Neural crest cell (in vitro differentiated cells): ENCODE measurements at places on chromosomes 7 and 10.

GRCh38 chr7:6208573-6209328 is 63.7 kb downstream of the CYTH3 start:
- no peaks in the 10 kb centered on the region for H3K36me3 ChIP-seq
- no peak for DNase-seq

GRCh38 chr7:117217106-117218035 is 105.5 kb downstream of the WNT2 start:
- DNase-seq: no peak
- H3K36me3 ChIP-seq: peaks cover 12% of the 10 kb centered on the region
- H3K4me3 ChIP-seq: no peak overlapping the region

- no peaks in the 10 kb centered on the region for H3K36me3 ChIP-seq
- H3K27me3 ChIP-seq: no peaks in the 10 kb centered on the region
- no peak overlapping the region for H3K4me3 ChIP-seq
- no peak for DNase-seq
- H3K27ac ChIP-seq: no peak overlapping the region
These were observed 169.5 kb upstream of the CHRM2 start for GRCh38 chr7:136698977-136699376.

DNA sequence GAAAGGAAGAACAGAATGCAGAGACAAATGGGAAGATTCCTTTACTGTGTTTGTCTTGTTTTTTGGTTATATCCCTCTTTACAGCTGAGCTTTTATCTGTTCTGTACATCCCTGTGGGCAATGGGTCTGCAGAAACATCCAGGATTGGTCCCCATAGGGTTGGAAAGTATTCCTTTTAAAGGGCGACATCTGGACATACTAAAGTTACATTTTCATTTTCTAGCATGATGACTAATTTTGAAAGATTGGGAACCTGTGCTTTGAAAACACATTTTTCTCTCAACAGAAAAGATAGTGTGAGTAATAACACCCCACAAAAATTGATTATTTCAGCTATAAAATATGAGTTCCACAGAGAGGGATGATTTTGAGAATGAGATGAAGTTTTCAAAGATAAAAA is 435.8 kb downstream of the GPAM start:
- no peaks in the 10 kb centered on the region for H3K4me1 ChIP-seq
- peaks cover 5% of the 10 kb centered on the region for H3K27me3 ChIP-seq
- no peak overlapping the region for H3K4me3 ChIP-seq
- H3K27ac ChIP-seq: no peak overlapping the region
- DNase-seq: no peak

DNA sequence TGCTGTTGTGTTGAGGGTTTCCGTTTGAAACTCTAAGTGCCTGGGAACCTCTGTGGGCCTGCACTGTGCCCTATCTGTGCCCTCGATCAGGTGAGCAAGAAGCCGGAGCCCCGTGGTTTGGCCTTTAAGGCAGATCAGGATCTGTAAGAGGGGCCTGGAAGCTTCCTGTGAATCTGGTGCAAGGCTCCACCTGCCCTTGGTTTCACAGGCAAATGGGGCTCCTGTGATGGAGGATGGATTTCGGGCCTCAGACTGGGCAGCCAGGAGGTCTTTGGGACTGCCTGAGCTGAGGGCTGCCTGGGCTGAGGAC is 21.6 kb downstream of the SCART1 start:
- H3K27ac ChIP-seq: no peak overlapping the region
- DNase-seq: no peak
- H3K4me1 ChIP-seq: no peaks in the 10 kb centered on the region
- H3K27me3 ChIP-seq: no peaks in the 10 kb centered on the region

DNA sequence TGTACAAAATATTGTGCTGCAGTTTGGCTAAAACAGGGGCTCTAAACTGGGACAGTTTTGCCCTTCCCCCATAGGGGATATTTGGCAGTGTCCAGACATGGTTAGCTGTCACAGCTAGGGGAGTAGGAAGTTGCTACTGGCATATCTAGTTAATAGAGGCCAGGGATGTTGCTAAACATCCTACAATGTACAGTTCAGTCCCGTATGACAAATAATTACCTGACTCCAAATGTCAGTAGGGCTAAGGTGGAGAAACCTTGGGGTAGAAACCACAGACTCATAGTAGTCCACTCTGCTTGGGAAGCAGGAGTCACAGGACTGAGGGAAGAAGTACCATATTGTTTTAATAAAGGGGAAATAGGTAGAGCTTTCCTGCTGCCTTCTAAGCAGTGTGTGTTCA is 39.8 kb downstream of the WBP1L start:
- DNase-seq: no peak
- no peak overlapping the region for H3K4me3 ChIP-seq
- no peaks in the 10 kb centered on the region for H3K36me3 ChIP-seq
- no peak overlapping the region for H3K27ac ChIP-seq

GRCh38 chr10:126052171-126052570 is 155.8 kb downstream of the FANK1 start:
- DNase-seq: no peak
- no peaks in the 10 kb centered on the region for H3K4me1 ChIP-seq
- no peak overlapping the region for H3K27ac ChIP-seq
- H3K4me3 ChIP-seq: no peak overlapping the region
- peaks cover 16% of the 10 kb centered on the region for H3K36me3 ChIP-seq
- H3K27me3 ChIP-seq: no peaks in the 10 kb centered on the region

- no peaks in the 10 kb centered on the region for H3K27me3 ChIP-seq
- H3K36me3 ChIP-seq: peaks cover 14% of the 10 kb centered on the region
- H3K4me3 ChIP-seq: no peak overlapping the region
- no peak for DNase-seq
These were observed 8.4 kb downstream of the RALA start for GRCh38 chr7:39631736-39632308.

DNA sequence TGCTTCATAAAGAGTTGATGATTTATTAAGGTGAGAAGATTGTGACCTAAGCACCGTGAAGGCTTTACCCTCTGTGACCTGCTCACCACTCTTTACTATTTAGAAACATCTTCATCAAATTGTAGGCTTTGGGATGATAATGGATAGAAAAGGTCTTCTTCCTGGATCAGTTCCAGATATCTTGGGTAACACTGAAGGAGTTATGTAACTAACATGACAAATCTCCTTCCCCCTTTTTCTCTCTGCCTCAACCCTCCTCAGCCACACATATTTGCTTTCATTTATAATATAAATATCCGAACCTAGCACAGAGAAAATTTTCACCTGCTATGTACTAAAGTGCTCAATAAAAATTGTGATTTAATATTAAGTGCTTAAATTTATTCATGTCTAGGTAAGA is 151.5 kb downstream of the FRMD4A start:
- peak overlapping the region; percentile 22 for H3K4me3 ChIP-seq
- no peak overlapping the region for H3K27ac ChIP-seq
- H3K4me1 ChIP-seq: peaks cover 7% of the 10 kb centered on the region

GRCh38 chr10:90028312-90028711 is 326.9 kb downstream of the KIF20B start:
- no peaks in the 10 kb centered on the region for H3K36me3 ChIP-seq
- no peak overlapping the region for H3K4me3 ChIP-seq
- H3K27me3 ChIP-seq: peaks cover 4% of the 10 kb centered on the region
- peaks cover 6% of the 10 kb centered on the region for H3K4me1 ChIP-seq

DNA sequence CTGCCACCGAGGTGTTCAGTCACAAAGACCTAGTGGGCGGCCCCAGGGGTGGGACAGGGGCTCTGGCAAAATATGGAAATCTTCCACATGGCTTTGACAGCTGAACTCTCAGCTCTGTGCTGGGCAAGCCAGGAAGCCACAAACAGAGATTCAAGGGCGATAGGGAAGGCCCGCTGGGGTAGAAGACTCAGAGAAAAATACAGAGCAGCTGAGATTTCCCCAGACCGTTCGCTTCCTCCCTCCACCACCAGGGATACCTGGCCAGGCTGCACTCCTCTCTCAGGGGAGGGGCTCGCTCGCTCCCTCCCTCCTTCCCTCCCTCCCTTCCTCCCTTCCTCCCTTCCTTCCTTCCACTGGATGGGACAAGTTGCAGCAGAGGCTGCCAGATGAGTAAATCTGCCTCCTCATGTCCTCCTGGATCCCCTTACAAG is 260.5 kb downstream of the PRPF18 start:
- no peak overlapping the region for H3K27ac ChIP-seq
- peaks cover 18% of the 10 kb centered on the region for H3K4me1 ChIP-seq
- no peak overlapping the region for H3K4me3 ChIP-seq
- peaks cover 7% of the 10 kb centered on the region for H3K36me3 ChIP-seq
- DNase-seq: no peak
- no peaks in the 10 kb centered on the region for H3K27me3 ChIP-seq

DNA sequence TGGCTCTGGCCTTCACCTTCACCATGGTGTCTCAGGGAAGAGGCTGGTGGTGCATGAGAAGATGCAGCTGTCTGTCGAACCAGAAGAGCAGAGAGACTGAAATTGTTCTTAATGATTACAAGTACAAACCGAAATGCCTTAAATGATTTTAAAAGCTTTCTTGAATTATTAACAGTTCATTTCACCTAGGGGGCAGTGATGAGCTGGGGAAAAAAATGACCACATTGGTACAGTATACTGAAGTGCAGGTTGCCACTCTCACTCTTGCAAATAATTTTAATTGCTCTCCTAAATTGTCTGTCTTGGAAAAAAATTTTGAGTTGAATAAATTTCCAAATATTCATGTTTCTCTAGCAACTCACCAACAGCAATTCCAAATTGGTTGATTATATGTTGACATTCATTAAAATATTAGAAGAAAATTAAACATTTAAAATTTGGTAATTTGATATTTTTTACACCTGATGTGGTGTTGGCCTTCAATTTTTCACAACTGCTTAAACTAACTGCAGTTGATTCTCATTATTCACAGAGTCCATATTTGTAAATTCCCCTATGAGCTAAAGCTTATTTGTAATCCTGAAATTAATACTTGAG is 692.6 kb downstream of the ZWINT start:
- no peak overlapping the region for H3K27ac ChIP-seq
- H3K27me3 ChIP-seq: no peaks in the 10 kb centered on the region
- H3K4me3 ChIP-seq: no peak overlapping the region

GRCh38 chr10:116892907-116893685 is 43.8 kb downstream of the ENO4 start:
- no peak overlapping the region for H3K4me3 ChIP-seq
- H3K27me3 ChIP-seq: peaks cover 31% of the 10 kb centered on the region
- no peak overlapping the region for H3K27ac ChIP-seq
- H3K4me1 ChIP-seq: peaks cover 14% of the 10 kb centered on the region

- no peaks in the 10 kb centered on the region for H3K4me1 ChIP-seq
- H3K4me3 ChIP-seq: no peak overlapping the region
- H3K36me3 ChIP-seq: no peaks in the 10 kb centered on the region
These were observed 243.5 kb upstream of the ZNF32 start for GRCh38 chr10:43892062-43892770.

DNA sequence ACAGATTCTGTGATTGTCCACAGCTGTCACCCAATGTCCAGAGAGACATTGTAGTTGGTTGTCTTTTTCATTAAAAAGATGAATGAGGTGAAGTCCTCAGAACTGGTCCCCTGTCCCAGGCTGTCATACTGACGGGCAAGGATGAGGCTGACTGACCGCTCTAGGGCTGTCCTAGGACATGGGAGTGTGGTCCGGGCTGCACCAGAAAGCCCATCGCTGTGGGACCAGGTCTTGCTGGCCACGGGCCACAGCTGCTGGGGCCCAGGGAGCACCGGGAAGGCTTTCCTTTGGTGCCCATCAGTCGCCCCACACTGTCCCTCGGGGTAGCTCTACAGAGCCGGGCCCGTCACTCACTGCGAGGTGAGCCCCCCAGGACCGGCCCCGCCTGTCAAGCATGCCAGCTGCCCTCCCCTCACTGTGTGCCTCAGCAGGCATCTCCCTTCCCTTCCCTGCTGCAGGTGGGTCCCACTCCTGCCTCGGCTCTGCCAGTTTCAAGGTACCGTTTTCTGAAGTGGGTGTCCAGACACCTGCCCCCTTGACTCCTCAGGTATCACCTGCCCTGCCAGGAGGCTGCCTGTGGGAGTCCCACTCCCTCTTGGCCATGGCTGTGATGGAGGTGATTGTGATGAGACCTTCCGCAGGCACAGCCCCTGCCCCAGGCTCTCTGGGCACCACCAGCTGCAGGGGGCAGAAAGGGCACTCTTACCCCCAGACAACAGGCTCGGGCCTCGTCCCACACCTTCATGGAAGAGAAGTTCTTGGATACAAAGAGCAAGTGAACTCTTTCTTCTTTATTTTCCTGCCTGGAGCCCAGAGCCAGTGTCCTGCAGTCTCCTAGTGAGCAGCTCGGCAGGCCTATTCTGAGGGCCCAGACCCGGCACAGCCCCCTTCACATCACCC is 21.7 kb downstream of the LRRC27 start:
- no peak for DNase-seq
- no peaks in the 10 kb centered on the region for H3K36me3 ChIP-seq
- no peak overlapping the region for H3K4me3 ChIP-seq
- peak overlapping the region; percentile 50 for H3K27ac ChIP-seq
- H3K4me1 ChIP-seq: no peaks in the 10 kb centered on the region

DNA sequence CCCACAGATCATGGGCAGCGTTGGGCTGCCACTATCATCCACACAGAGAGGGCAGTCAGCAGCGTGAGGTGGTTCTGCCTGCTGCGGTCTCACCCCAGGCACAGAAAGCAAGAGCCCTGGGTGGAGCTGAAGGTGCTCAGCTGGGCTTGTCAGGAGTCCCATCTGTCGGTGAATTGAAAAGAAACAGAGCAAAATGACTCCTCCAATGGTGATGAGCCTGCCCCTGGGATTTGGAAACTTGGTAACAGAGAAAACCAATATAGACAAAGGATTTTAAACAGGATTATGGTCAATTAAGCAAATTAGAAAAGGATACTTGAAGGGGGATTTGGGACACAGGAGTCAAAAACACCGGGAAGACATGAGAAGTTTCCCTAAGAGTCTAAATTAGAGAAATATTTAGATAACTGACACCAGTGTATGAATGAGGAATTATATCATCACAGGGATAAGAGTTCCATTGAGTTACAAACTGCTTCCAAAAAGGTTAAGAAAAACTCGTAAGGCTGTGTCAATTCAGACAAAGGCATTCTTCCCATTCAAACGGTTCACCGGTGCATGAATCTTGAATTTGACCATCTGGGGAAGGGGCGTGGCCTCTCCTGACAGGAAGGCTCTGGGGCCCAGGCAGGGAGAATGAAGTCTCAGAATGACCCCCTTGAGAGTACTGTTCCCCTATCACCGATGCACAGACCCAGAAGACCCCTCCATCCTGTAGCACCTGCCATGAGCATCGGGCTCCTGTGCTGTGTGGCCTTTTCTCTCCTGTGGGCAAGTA is 70.0 kb upstream of the PRSS58 start:
- no peak for DNase-seq
- H3K36me3 ChIP-seq: no peaks in the 10 kb centered on the region
- H3K27me3 ChIP-seq: no peaks in the 10 kb centered on the region
- H3K4me1 ChIP-seq: peaks cover 51% of the 10 kb centered on the region
- peak overlapping the region; percentile 95 for H3K27ac ChIP-seq

DNA sequence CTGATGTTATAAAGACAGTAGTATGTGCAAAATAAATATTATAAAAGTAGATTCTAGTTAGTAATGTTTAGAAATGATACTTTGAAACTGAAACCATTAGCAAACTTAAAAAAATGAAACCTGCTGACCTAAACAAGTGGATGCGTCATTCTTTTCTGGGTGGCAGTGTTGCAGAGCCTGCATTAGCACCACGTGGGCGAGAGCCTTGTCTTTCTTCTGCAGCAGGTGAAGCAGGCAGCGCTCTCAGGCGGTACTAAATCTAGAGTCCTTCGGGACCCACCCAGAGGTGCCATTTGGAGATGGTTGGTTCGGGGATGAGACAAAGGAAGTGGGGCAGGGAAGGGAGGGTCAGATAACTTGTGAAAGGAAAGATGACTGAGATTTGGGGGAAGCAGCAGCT is 759.1 kb upstream of the IGFBP3 start:
- no peaks in the 10 kb centered on the region for H3K4me1 ChIP-seq
- H3K4me3 ChIP-seq: no peak overlapping the region
- H3K36me3 ChIP-seq: no peaks in the 10 kb centered on the region

- no peaks in the 10 kb centered on the region for H3K4me1 ChIP-seq
- no peaks in the 10 kb centered on the region for H3K27me3 ChIP-seq
- H3K4me3 ChIP-seq: no peak overlapping the region
- H3K27ac ChIP-seq: no peak overlapping the region
- no peak for DNase-seq
These were observed 588.2 kb upstream of the KCND2 start for GRCh38 chr7:119684763-119685162.
